Fibroblast of villous mesenchyme (primary cell): ENCODE measurements at places on chromosomes 6 and 20.

DNA sequence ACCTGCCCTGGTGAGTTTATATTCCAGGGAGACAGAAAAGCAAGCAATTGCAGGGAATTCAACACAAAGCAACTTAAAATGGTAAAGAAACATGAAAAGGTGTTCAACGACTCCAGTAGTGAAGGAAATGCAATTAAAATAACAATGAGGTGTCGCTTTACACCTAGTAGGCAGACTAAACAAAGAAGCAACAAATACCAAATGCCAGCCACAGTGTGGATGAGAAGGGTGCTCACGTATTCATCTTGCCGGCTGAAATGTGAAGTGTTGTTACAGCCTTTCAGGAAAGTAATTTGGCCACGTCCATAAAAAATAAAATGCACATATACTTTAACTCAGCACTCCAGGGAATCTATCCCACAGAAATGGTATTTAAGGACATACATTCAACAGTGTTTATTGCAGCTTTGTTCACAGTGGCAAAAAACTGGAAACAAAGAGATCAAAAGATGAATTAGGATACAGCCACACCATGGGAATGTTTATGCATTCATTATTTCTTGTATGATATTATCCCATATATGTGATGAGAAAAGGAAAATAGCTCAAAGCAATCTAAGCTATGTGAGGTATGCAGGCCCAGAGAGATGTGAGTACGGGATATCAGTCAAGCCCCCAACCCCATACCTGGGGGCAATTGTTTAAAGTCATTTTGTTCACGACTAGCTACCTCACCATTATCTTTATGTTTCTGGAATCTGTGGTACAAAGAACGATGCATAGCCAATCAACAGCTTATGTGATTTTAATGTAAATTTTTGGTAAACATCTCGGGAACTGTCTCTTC lies 266.0 kb upstream of the SOX4 start:
- DNase-seq: no peak

GRCh38 chr6:159913375-159913774 lies 22.6 kb downstream of the MAS1 start:
- no peak for DNase-seq

- no peak for DNase-seq
Observed at GRCh38 chr20:51094221-51094620, 71.3 kb upstream of the KCNG1 start.

- no peak for DNase-seq
Observed at GRCh38 chr6:130313206-130313605, 52.6 kb upstream of the TMEM200A start.

GRCh38 chr20:829551-829950 lies 4.0 kb upstream of the FAM110A start:
- DNase-seq: peak; percentile 84
